ENCODE measurements at places on chromosomes 6 and 20. TPM values are rescaled to one million over a fixed set of nuclear protein-coding genes. Genes with fewer than 3 reads are reported as not detected.

DNA sequence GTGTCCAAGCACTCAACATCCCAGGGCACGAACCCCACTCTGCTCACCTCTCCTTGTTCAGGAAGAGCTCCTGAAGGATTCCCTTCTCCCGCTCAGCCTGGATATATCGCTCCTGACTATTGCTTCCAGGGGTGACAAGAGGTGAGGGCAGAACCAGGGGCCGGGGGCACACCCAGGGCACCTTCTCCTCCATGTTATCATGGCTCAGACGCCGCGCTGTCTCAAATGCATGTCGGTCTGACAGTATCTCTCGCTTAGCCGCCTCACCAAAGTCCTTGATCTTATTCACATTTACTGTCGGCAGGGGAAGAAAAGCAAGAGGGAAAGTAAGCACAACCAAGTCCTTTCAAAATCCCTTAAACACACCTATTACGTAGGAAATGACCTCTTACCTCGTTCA is 13.1 kb downstream of the PPP1R10 start:
- peaks cover 85% of the 10 kb centered on the region for H3K36me3 ChIP-seq
- H3K27ac ChIP-seq: no peak overlapping the region
- H3K4me3 ChIP-seq: no peak overlapping the region
- DNase-seq: no peak
- no peaks in the 10 kb centered on the region for H3K27me3 ChIP-seq

DNA sequence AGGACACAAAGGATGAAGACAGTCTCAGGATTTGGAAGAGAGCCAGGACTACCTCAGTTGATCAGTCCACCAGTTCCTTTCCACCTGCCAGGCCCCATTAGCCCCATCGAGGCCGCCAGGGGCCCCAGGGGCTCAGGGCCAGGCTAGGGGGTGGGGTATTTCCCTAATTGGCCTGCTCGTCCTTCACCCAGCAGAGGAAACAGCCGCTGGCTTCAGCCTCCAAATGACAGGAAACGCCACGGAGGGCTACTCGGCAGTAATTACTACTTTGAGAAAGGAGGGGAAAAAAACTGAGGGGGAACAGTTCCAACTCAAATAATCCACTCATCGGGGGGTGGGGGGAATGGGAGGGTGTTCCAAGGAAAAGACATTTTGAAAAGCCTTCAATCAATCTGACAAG is 42.7 kb downstream of the MAFB start:
- peaks cover 2% of the 10 kb centered on the region for H3K27me3 ChIP-seq
- H3K27ac ChIP-seq: no peak overlapping the region
- H3K4me1 ChIP-seq: no peaks in the 10 kb centered on the region
- DNase-seq: no peak

The PGBD1 gene
- total RNA-seq: 1.4 TPM

GRCh38 chr20:23641936-23642751 is 4.4 kb upstream of the CST3 start:
- no peaks in the 10 kb centered on the region for H3K27me3 ChIP-seq
- no peak overlapping the region for H3K4me3 ChIP-seq
- no peak overlapping the region for H3K27ac ChIP-seq
- no peak for DNase-seq
- H3K36me3 ChIP-seq: no peaks in the 10 kb centered on the region

- no peaks in the 10 kb centered on the region for H3K36me3 ChIP-seq
- no peak for DNase-seq
- H3K27ac ChIP-seq: no peak overlapping the region
- no peaks in the 10 kb centered on the region for H3K27me3 ChIP-seq
- peaks cover 63% of the 10 kb centered on the region for H3K4me1 ChIP-seq
Measured at GRCh38 chr20:1676650-1677049, 19.1 kb upstream of the SIRPG start.

GRCh38 chr6:150667977-150668716 is 68.5 kb downstream of the PLEKHG1 start:
- DNase-seq: no peak
- no peak overlapping the region for H3K4me3 ChIP-seq
- no peak overlapping the region for H3K27ac ChIP-seq
- no peaks in the 10 kb centered on the region for H3K27me3 ChIP-seq
- no peaks in the 10 kb centered on the region for H3K4me1 ChIP-seq
